ENCODE measurements at places on chromosomes 12 and 14.

DNA sequence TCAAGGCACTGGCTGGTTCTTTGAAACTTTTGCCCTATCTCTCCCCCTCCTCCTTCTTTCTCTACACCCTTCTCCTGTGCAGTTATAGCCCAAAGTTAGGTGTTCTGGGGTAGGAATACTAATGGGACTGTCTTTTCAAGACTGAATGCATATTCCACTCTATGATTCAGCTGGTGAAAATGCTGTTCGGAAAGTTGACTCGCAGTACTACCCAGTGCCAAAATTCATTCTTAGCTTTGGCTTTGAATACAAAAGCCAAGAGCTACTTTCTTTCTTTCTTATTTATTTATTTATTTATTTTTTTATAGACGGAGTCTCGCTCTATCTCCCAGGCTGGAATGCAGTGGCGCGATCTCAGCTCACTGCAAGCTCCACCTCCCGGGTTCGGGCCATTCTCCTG, 249.2 kb downstream of the ETNK1 start:
- ATAC-seq = no peak

DNA sequence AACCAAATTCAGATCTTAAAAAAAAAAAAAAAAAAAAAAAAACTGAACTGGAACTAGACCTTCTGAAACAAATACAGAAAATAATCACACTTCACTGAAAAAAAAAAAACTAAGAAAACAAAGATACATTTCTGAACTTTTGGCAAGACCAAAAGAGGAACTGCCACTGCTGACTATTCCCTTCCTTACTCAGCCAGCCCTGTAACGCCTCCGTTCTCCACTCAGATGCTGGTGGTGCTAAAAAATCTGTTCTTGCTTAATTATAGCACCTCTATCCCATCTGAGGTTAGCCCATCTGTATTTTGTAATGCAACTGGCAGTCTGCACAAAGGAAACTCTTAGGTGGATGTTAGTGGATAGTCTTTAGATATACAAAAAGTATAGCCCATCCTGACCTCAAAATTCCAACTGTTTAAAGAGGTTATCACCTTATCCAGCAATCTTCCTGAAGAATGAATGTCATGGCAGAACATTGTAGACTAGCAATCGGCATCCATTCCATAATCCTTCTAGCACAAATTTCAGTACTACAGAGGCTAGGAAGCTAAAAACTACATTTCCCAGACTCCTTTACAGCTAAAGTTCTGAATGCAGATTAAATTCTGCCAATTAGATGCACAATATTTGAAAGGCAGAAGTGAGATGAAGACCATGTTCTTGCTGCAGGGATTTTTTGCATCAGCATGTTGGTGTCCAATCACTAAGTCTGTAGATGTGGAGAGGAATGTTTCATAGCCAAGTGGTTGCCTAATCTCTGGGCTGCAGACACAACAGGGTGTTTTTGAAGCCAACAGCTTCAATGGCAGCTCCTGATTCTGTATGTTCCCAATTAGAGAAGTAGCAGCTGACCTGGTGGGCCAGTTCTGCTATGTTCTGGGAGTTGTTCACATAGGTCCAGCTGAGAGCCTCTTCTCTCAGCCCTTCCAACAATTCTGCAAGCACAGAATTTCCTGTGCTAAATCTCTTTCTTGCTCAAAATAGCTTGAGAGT, 5.7 kb downstream of the MAP3K9 start:
- peak; percentile 95 for ATAC-seq

DNA sequence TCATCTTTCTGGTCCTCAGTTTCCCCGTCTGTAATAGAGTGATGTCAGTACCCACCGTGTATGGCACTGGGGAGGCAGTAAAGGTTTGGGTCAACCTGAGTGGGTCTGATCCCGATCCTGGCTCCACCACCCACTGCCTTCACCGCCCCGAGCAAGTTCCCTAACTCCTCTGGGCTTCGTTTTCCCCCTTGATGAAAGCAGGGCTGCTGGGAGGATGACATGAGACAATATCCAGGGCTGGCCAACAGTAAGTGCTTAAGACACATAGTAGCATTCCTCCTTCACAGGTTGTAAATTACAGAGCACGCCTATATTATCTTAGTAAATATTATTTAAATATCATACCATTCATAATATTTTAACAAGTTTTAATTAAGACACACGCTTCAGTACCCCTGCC, 595 bp downstream of the PLEK2 start:
- ATAC-seq = no peak

DNA sequence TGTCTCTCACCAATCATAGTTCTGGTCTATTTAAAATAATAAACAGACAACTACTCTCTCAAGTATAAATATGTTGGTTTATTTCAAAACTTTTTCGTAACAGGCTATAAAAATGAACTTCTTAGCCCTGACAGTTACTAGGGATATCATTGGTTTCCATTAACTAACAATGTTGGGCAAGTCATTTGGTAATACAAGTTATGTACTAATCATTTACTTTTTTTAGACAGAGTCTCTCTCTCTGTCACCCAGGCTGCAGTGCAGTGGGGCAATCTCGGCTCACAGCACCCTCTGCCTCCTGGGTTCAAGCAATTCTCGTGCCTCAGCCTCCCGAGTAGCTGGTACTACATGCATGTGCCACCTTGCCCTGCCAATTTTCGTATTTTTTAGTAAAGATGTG, 14.6 kb upstream of the KANSL2 start:
- ATAC-seq = no peak

GRCh38 chr12:89346741-89347324, 5.5 kb downstream of the DUSP6 start:
- ATAC-seq = no peak

- no peak for ATAC-seq
Observed at GRCh38 chr12:15536446-15536845, 214.1 kb downstream of the PTPRO start.

DNA sequence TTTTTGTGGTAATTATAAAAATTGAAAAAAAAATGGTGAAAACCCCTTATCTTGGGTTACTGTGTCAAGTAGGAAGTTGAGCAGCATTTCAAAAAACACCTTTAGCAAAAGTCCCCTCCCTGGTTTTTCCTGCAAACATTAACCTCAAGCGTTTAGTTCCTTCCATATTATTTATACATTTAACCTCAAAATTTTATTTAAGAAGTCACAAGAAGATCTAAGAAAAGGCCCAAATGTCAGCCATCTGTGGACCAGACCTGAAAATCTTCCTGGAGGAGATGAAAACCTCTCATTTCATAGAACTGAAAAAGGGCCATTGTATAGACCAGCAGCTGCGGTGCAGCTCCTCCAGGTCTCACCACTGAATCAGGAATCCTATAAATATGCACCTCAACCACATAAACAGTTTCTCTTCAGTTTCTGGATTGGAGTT, 40.4 kb upstream of the BTG1 start:
- peak; percentile 66 for ATAC-seq

GRCh38 chr12:120183211-120183631, 11.3 kb downstream of the GCN1 start:
- ATAC-seq = no peak

DNA sequence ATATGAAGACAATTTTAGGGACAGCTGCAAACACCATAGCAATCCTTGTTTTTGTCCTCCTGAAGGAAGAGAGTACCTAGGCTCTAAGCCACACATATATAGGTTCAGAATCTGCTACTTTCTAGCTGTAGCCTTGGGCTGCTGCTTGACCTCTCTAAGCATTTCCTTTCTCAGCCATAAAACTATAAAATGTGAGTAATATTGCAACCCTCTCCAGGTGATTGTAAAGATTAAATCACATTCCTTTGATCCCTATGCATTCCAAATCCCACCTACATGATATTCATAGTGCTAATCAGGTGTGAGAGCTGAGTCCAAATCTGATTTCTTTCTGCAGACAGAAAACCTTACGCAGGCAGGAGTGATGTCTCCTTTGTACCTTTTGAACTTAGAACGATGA, 913.5 kb downstream of the VRK1 start:
- no peak for ATAC-seq

GRCh38 chr12:102527171-102527720, 46.9 kb upstream of the IGF1 start:
- ATAC-seq = no peak

Measured in stimulated activated memory B cell treated with anti-CD40 and anti-IgM and Interleukin-4, amounts not matched to agents 10 μg/mL and 1 μg/mL and 100 μg/mL, for 72 hours (primary cell).